ENCODE measurements at places on chromosomes 6 and 20.

DNA sequence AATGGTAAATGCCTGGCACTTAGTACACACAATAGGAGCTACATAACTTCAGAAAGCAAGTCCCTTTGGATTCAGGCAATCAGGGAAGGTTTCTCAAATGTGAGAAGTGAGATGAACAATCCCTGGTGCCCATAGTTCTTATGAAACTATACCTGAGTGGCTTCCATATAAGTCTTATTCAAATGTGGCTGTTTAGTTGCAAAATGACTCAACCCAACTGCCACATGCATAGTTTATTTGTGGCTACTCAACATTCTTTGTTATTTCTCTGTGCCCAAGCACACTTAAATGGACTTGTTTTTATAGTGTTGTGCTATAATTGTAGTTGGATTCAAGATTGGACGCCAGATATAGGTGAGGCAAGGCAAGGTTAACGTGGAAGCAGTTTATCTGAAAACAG, 93.7 kb upstream of the ATXN1 start:
- DNase-seq, result no peak

DNA sequence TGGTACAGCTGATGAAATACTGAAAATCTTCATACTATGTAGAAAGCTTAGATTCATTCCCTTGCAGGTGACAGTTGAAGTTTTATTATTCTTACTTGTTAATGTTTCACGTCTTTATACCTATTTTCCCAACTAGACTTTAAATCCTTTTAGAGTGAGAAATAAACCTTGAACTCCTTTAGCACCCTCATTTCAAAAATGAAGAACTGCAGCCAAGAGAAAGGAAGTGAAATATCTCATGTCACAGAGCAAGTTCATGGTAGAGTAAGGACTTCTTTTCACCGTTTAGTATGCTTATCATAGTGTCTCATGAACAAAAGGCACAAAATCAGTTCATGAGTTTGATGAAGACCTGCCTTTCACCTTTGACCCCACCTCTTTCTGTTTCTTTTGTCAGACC, 38.5 kb downstream of the ORC3 start:
- DNase-seq, result no peak

GRCh38 chr20:23005776-23006175, 29.3 kb upstream of the SSTR4 start:
- DNase-seq, result no peak

- no peak for DNase-seq
These were observed 645 bp downstream of the DDX39B start for GRCh38 chr6:31541059-31541657.

DNA sequence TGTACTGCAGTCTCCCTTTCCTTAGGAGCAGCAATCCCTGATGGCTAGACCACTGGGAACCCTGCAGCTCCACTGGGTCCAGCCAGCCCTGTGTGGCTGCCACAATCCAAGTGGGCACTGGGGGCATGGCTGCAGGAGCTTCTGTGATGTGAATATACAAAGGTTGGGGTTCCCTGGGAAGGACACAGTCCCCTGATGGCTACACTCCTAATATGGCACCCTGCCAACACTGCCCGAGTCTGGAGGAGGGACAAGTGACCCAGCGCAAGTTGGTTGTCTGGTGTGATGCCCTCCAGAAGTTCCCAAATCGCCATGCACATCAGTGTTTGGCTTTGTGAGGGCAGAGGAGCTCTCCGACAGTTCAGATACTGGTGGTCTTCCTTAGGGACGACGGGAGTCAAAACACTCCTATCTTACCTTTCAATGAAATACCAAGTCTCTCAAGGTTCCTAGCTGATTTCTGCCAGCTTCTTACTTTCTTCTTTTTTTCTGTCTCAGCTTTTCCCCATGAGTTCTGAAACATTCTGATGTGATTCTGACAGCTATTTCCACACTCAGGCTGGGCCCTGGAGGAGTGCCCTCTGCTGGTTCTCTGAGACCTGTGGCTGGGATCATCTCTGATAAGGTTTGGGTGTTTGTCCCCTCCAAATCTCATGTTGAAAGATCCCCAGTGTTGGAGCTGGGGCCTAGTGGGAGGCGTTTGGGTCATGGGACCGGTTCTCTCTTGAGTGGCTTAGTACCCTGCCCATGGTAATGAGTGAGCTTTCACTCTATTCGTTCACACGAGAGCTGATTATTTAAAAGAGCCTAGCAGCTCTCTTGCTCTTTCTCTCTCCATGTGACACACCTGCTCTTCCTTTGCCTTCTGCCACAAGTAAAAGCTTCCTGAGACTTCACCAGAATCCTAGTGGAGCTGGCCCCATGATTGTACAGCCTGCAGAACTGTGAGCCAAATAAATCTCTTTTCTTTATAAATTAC, 15.5 kb upstream of the ZFP57 start:
- no peak for DNase-seq

DNA sequence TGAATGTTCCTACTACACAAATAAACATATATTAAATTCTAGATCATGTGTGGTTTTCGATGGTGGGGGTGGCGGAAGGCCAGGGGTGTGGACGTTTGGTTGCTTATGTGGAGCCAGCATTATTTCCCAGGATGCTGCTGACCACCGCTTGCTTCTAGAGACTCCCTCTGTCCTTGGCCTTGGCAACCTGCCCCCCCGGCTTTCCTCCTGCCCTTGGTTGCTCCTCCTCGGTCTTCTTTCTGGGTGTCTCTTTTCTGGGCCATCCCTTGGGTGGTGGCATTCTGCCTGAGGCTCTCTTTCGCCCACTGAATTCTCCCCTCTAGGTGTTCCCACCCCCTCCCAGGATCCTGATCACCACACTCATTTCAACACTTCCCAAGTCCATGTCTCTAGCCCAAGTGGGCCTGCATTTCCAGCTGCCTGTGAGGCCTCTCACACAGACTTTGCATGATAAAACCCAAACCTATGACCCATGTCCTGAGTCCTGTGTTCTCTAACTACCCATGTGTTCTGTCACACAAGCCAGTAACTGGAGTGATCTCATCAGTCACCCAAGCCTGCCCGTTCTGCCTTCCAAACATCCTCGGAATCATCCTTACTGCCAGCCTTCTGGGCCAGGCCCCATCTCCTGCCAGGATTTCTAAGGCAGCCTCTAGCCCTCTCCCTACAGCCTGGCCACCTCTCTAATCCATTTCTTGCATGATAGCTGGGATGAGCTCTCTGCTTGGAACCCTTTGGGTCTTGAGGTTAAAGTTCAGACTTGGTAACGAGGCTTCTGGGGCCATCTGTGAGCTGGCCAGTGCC, 71.2 kb downstream of the CDS2 start:
- DNase-seq, result no peak

DNA sequence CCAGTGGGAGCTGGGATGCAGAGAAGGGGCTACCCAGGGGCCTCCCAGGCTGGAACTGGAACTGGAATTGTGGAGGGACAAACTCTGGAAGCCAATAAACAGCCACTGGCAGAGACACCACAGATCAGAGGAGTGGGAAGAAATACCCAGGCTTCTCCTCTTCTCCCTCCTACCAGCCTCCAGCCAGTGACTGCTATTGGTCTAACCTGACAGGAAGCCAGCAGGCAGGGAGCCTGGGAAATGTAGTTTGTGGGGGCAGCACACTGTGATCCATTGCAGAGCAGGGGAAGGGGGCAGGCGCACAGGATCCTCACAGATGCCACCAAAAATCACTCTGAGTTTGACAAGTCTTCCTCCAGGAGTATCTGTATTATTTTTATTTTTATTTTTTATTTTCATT, 12.1 kb upstream of the MLN start:
- no peak for DNase-seq

- no peak for DNase-seq
These were observed 82.5 kb upstream of the CLVS2 start for GRCh38 chr6:122913558-122913957.

GRCh38 chr6:105442369-105442768, 39.5 kb upstream of the PREP start:
- no peak for DNase-seq

GRCh38 chr6:169802790-169803189, 51.4 kb downstream of the ERMARD start:
- DNase-seq, result no peak

DNA sequence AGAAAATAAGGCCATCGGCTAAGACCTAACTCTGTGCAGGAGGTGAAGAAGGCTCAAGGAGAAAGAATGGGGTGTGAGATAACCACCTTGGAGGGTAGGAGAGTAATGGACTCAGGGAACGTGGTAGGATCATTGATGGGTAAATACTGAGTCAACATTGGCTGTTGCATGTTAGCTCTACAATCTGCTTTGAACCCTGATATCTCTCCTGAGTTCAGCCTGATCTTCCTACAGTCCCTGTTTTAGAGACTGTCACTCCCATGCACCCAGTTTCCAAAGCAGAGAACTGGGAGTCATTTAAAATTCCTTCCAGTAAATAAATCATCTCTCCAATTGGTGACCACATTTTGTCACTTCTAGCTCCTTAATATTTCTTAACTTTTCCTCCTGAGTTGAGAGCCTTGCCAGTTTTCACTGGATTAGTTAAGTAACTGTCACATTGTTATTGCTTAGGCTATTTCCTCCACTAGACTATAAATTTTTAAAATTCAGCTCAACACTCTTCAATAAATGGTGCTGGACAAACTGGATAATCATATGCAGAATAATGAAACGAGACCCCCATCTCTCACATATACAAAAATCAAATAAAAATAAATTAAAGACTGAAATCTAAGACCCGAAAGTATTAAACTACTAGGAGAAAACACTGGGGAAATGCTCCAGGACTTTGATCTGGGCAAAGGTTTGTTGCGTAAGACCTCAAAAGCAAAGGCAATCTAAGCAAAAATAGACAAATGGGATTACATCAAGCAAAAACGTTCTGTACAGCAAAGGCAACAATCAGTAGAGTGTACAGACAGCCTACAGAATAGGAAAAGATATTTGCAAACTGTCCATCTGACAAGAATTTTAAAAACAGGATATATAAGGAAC, 138.9 kb upstream of the TMEM170B start:
- DNase-seq, result no peak

DNA sequence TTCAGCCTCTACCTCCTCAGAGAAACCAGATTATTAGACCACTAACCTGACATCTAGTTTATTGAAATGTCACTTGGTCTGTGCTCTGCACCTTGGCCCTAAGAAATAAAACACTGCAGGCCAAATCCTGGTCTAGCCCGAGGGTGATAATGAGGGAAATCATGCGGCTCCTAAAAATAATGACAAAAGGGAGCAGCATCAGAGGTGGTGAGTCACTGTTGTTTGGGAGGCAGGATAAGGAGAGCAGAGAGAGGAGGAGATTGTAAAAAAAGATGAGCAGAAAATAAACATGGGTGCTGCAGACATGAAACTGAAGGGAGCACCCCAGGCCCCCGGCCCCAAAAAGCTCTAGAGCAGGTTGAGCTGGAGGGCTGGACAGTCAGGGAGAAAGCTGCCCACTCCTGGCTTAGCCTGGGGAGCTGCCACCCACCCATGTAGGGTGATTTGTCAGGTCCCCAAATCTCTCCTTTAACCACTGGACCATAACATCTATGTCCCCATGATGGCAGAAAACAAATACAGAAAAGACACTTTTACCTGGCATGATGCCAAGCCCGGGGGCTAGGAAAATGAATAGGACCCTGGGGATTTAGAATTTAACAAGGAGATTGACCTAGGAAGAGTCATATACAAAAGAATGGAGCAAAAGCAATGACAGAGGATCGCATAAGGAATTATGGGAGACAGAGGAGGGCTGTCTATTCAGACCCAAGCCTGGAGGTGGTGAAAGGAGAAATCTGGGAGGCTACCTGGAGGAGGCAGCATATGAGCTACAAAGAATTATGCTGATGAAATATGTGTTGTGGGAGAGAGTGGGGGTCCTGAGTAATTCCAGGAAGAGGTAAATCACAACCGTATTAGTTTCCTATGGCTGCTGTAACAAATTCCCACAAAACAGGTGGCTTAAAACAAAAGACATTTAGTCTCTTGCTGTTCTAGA, 103.7 kb downstream of the SNAP25 start:
- no peak for DNase-seq

DNA sequence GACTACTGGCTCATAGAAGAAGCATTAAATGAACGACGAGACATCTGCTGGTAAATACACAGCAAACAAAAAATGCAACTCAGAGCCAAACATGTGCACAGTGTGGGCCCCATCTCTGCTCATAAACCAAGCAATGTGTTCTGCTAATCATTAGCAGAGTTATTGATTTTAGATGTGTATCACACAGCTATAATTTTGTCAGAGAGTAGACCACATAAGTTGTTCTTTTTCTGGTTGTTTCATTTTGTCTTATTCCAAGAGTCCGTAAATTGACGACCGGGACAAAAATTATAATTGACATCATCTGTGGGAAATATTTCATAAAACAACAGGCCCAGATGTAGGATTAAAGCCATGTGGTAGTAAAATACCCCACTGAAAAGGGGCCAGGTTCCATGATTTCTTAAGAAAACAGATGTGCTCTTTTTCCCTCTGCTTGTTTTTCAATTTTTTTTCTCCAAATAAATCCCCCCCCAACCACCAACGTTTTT, 423.6 kb downstream of the HAO1 start:
- DNase-seq, result no peak

DNA sequence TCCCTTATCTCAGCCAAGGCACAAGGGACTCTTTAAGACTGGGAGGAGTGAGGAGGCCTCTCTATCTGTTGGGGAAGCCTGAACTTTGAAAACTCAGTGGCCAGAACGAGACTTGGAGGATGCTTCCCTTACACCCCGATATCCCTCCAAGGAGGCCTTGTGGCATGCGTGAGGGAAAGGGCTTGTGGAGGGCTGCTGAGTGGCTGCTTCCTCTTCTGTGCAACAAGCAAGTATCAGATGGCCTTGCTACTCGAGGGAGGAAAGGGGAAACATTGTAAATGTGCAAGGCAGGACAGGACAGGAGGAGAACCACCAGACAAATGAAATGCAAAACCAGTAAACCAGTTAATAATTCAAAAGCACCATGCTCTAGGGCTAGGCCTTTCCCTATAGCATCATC, 306.5 kb upstream of the MAP3K7 start:
- no peak for DNase-seq

GRCh38 chr6:14386263-14386662, 268.7 kb downstream of the CD83 start:
- no peak for DNase-seq

- DNase-seq, result peak; percentile 21
These were observed 45.2 kb upstream of the PAK5 start for GRCh38 chr20:9884061-9884460.

- DNase-seq, result no peak
These were observed 559.4 kb upstream of the AGPAT4 start for GRCh38 chr6:161833099-161833860.
